ENCODE measurements at places on chromosomes 4 and X. TPM values are rescaled to one million over a fixed set of nuclear protein-coding genes. Genes with fewer than 3 reads are reported as not detected.

DNA sequence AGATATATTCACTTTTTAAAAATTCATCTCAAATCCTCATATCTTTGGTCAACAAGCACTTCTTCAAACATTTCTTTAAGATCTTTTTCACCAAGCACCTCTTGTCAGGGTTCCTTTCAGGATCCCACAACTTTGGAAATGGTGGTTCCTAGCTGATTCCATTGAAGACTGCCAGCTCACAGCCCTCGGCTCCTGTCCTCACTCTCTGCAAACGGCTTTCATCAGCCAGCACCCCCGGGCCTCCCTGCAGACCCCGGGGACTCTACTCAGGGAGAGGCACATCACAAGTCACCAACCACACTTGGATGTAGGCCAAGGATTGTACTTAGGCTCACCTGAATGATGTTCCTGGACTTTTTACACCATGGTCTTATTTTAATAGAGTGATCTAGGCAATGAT is 20.0 kb downstream of the ZBTB33 start:
- DNase-seq, result no peak

The TBC1D8B gene
- total RNA-seq, result 9.2 TPM

DNA sequence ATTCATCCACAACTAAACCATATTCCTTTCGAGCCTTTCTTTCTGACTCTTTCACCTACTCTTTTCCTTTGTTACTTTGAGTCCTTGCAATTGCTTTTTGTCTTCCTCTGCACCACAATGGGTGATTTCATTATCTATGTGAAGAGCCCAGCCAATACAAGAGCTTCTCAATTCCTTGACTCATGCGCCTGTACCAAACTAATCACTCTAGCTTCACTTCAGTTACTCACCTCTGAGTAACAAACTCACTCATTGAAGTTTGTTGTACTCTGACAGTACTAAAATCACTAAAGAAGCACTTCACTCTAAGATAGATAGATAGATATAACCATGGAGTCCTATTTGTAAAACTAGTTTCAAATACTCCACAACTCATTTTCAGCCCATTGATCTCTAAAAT is 191.7 kb upstream of the EPHA5 start:
- no peak for DNase-seq

- no peak for DNase-seq
Observed at GRCh38 chr4:54282837-54283236, 53.7 kb downstream of the PDGFRA start.

DNA sequence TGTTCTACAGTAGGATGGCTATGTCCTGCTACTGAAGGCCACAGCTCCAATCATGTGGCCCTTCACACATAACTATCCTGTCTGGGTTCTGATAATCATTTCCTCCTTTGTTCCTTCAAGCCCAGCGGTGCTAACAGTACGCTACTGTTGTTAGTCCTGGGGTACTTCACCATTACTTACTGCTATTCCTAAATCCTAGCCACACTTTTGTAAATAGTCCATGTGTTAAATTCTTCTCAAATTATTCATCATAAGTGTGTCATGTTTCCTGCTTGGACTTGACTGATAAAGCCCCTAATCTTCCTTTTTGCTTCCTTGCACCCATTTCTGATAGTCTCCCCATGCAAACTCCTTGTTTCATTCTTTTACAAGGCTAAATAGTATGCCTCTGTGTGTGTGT is 332.6 kb downstream of the FGF13 start:
- DNase-seq, result no peak

The HADH gene
- total RNA-seq, result 30.2 TPM
